ENCODE measurements at places on chromosomes 6 and 20. TPM values are rescaled to one million over a fixed set of nuclear protein-coding genes. Genes with fewer than 3 reads are reported as not detected.

- no peak for DNase-seq
Observed at GRCh38 chr6:111274593-111275217, 187.4 kb downstream of the SLC16A10 start.

The MYT1 gene
- not detected for total RNA-seq

The SFTA2 gene
- total RNA-seq, result not detected

The SLC32A1 gene
- total RNA-seq, result not detected

- DNase-seq, result no peak
Observed at GRCh38 chr6:67757465-67758033, 877.5 kb upstream of the ADGRB3 start.

The TIAM2 gene
- total RNA-seq, result 12.8 TPM

The OR12D1 gene
- not detected for total RNA-seq

- no peak for DNase-seq
Observed at GRCh38 chr6:154752022-154752421, 18.8 kb downstream of the SCAF8 start.

The MATN4 gene
- not detected for total RNA-seq

DNA sequence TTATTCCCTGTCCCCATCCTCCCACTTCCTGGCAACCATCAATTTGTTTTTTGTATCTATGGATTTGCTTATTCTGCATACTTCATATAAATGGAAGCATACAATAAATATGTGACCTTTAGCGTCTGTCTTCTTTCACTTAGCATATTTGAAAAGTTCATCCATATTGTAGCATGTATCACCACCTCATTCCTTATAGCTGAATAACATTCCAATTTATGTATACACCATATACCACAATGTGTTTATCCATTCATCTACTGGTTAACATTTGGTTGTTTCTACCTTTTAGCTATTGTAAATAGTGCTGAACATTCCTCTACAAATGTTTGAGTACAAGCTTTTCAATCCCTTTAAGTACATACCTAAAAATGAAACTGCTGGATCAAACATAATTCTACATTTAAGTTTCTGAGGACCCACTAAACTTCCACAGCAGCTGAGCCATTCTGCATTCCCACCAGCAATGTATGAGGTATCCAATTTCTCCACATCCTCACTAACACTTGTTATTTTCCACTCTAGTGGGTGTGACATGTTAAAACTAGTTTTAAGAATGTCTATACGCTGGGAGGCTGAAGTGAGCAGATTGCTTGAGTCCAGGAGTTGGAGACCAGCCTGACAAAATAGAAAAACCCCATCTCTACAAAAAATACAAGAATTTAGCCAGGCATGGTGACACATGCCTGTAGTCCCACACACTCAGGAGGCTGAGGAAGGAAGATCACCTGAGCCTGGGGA, 32.9 kb downstream of the NUDT3 start:
- no peak for DNase-seq

DNA sequence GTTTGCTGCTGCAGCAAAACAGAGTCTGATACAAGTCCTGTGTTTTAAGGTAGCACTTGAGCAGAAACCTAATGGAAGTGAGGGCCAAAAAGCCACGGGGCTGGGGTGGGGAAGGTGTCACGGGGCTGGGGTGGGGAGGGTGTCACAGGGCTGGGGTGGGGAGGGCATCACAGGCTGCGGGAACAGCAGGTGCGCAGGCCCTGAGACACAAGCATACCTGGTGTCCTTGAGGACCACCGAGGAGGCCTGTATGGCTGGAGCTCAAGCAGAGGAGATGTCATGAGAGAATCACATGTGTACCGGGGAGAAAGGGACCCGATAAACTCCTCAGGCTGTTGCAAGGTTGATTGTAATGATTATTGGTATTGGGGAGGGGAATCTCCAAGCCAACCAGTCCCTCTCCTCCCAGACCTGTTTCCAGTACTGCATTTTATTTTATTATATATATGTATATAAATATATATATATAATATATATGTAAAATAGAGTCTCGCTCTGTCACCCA, 13.6 kb upstream of the SPO11 start:
- no peak for DNase-seq

- no peak for DNase-seq
Observed at GRCh38 chr6:109314313-109314712, 68.0 kb downstream of the CD164 start.

The GSTA5 gene
- total RNA-seq, result not detected

The IL17F gene
- total RNA-seq, result not detected

The PRSS35 gene
- not detected for total RNA-seq

DNA sequence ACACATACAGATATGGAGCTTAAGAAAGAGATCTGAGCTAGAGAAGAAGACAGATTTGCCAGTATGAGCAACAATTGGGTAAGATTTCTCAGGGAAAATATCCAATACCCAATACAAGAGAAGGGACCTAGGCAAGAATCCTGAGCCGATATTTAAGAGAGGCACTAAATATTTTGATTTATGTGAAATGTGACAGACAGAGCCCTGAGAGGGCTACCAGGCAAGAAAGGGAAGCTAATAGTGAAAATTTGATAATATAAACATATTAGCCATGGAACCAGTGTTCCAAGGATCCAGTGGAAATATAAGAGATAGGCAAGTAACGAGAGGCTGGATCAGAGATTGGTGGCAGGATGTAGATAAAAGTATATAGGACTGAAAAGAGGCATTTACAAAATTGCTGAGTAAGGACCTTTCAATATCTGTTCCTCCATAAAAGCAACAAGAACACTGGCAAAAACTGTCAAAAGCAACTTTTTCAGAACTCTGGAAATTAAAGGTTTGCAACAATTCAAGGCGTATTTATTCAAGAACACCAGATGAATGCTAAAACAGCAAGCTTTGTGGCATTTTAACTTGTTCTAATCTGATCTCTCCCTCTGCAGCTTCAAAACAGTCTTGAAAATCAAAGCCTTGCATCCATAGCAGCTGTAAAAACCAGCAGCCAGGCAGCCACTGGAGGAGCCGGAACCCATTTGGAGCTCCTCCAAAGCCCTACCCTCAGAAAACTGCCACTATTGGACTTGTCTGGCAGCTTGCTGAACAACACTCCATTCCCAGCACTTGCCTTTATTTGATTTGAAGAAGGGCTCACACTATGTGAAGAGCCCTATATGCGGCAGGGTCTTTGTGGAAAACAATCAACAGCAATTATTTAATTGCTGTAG, 58.8 kb downstream of the REV3L start:
- no peak for DNase-seq

The CRISP3 gene
- not detected for total RNA-seq
